AML-193 (cell line): ENCODE measurements at places on chromosomes 1 and 21.
A peak's percentile ranks its signal among the peaks of the same experiment; 100 is the strongest.

DNA sequence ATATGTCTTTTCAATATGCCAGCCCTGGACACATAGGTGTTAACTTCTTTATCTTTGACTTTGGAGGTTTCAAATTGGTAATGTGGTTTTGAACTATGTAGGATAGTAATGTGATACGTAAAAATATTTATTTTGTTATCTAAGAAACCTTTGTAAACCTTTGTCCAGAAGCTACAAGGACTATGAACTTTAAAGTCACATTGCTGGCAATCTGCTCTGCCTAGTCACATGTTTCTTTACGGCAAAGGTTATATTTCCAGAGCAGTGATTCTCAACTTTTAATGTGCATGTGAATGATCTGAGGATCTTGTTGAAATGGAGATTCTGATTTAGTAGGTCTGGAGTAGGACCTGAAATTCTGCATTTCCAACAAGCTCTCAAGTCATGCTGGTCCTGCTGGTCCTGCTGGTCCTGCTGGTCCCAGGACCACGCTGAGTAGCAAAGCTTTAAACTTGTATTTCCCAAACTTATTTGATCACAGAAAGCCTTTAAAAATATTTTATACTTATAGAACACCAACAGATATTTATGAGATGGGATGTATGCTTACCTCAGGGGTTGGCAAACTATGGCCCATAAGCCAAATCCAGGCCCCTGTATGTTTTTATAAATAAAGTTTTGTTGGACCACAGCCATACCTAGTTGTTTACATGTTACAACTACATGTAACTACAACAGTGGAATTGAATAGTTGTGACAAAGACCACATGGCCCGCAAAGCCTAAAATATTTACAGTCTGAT lies 57.9 kb upstream of the QSOX1 start:
- no peak for DNase-seq

- DNase-seq = no peak
Observed at GRCh38 chr1:208071435-208072031, 160.6 kb upstream of the CD34 start.

GRCh38 chr1:197660389-197660788 lies 114.9 kb downstream of the DENND1B start:
- DNase-seq = no peak

GRCh38 chr1:53627031-53627430 lies 111.9 kb downstream of the GLIS1 start:
- no peak for DNase-seq

DNA sequence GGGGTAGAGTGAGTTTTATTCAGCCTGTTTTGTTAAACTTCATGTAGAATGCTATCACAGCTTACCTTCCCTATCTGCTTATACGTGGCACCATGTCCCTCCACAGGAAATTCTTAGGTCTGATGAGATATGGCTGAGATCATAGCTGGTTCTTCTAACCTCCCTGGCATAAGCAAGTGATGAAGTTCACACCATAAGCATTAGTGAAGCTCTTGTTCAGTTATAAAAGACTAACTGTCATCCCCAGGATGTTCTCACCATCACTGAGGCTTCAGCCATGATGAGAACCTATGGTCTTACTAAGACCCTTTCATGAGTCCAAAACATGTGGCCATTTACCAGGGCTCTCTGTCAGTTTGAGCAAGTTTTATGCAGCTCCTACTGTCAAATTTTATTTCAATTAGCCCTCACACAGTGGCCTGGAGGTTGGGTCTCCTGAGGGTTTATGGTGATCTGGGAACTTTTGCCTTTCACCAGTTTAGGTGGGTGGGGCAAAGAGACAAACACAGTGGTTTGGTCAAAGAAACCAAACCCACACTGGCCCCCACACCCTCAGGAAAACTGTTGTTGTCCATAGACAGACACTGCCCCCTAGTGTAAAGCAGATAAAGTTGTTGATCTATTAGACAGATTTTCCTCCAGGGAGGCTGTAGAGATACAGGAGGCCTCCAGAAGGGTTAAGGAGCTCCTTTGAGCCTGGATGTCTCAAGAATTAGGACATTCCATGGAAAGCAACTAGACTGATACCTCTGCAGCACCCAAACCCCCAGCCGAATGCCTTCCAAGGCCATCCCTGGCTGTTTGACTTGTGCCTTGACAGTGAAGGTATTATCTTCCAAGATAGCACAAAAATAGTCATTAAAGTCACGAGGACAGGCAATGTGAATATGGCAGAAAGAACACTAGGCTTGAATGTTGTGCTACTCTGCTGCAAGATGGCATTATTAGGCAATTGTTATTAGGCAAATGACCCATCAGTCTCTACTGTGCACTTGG lies 5.0 kb downstream of the SLC22A15 start:
- no peak for DNase-seq

DNA sequence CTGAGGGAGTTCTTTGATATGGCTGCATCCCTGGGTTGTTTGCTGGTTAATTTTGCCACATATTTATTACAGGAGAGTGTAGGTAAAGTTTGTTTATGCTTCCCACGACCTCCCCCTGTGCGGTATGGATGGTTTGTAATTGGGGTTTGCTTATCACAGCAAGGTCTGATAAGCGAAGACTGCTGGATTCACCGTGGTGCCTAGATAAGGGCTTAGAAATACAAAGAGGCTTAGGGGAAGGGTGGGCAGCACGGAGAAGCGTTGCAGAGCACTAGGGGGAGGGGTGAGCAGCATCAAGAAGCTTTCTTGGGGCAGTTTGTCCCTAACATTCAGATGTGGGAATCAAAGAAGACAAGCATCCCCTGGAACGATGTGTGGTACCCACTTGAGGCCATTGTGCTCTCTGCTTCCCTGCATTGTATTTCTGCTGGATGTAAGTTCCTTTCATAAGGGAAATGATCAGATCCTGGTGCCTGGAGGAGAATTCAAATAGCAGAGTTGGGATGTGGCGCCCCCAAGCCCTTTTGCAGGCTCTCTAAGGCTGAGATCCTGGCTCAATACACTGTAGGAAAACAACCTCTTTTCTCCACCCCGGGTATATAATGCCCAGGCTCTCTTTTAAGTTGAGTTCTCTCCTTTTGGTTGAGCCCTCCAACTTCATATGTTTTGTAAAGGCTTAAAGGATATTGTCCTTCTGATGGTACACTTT lies 598.1 kb upstream of the ADGRL4 start:
- DNase-seq = no peak

DNA sequence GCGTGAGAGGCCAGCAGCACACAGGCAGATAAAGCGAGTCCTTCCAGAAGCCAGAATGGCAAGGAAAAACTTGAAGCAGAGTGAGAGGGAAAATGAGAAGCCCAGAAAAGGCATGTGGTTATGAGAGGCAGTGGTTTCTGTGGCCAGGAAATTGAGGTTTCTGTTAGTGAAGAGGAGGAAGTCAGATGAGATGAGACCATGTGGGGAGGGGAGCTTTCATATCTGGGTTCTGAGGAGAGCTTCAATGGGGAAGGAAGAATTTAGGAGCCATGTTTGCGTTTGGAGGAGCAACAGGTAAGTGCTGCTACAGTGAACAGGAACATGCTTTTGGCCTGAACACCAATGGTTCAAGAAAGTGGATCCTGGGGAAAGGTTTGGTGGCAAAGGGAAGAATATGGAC lies 6.1 kb upstream of the CD1A start:
- peak; percentile 81 for DNase-seq

GRCh38 chr1:9760824-9761223 lies 62.9 kb downstream of the CLSTN1 start:
- no peak for DNase-seq

- no peak for DNase-seq
Observed at GRCh38 chr1:219788091-219788490, 140.3 kb downstream of the SLC30A10 start.

GRCh38 chr1:222950892-222951291 lies 136.1 kb downstream of the DISP1 start:
- DNase-seq = no peak

GRCh38 chr1:21670059-21670881 lies 1.1 kb upstream of the RAP1GAP start:
- DNase-seq = no peak

- DNase-seq = no peak
Observed at GRCh38 chr1:157272729-157273524, 134.7 kb upstream of the ETV3 start.

DNA sequence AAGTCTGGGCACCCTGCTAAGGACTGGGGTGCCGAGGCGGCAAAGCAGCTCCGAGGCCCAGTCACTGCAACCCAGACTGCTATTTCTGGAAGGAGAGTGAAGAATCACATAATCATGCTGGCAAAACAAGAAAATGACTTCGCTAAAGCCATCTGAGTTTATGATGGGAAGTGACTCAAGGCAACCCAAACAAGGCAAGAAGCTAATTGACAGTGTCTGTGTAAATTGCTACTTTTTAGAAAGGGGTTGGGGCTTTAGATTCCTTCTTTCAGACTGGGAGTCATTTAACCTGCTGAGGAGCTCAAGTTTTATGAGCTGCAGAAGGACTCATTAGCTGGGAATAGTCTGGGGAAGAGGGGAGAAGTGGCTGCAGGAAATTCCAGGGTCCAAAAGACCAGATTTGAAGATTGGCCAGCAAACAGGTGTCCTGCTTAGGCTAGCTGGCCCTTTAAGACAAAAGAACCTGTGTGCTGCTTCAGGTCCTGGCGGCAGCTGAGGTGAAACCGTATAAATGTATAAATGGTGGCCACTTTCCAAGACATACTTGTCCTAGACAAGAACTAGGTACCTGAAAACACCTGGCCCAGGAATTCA lies 28.1 kb downstream of the TSHB start:
- no peak for DNase-seq

DNA sequence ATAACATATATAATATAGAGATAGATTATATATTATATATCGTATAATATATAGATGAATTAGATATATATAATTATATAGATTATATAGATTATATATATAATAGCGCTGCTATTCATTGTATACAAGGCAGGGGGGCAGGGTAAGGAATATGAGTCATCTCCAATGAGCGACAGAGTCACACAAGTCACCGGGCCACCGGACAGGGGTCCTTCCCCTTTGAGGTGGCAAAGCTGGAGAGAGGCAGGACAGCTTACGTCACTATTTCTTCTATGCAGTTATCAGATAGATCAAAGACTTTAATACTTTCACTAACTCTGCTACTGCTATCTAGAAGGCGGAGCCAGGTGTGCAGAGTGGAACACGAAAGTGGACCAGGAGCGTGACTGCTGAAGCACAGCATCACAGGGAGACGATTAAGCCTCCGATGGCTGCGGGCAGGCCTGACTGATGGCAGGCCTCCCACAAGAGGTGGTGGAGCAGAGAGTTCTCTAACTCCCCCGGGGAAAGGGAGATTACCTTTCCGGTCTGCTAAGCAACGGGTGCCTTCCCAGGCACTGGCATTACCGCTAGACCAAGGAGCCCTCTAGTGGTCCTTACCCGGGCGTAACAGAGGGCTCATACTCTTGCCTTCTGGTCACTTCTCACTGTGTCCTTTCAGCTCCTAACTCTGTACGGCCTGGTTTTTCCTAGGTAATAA lies 2154.7 kb downstream of the MRPL39 start:
- no peak for DNase-seq

DNA sequence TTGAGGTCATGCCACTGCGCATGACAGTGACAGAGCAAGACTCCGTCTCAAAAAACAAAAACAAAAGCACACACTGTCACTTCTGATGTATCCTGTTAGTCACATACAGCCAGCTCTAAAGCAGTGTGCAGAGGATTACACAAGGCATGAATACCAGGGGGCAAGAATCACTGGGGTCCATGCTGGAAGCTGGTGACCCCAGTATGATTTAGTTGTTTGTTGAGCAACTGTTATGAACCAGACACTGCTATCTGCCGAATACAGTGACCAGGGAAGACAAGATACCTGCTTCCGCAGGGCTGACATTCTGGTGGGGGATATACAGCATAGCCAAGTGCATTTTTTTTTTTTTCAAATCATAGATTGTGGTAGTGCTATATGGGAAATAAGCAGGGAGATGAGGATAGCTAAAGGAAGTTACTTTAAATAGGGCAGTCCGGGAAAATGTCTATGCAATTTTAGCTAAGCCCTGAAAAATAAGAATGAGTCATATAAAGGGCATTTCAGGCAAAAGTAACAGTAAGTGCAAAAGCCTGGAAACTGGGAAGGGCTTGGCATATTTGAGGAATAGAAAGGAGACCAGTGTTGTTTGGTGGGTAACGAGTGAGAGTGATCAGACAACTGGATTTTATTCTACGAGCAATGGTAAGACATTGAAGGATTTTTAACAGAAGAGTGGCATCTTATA lies 69.7 kb downstream of the ADSS2 start:
- DNase-seq = no peak

DNA sequence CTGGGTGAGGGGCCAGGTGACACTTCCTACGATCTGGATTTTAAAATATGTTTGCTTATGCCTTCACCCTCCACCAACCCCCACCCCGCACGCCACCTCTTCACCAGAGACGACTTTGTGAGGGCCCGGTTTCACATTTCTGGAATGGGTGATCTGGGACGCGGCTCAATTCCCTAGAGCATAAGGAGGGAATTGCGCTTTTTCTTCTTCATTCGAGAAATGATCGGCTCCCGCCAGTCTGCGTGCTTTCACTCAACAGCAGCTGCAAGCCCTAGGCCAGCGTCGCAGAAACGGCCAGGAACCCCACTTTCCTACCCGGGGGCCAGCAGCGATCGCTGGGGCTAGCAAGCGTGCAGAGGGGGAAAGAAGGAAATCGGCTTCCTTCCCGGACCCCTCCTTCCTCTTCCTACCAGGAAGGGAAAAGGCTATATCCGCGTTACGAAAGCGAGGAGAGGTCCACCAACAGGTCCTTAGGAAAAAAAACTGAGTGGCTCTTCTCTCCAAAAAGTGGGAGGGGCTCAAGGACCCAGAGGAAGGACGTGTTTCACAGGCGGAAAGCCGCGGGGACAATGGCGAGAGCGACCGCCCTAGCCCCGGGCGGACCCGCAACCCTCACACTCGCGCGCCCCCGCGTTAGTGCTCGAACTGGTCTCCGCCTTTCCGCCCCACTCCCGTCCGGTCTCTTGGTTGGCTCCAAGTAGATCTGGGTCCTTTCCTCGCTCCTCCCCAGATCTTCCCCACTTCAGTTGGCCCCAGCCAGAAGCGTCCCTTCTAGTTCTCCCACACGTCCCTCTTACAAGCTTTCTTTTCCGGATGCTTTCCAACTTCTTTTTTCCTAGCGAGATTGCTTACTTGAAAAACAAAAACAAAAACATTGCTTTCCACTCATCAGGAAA lies 1.1 kb upstream of the ADAMTS1 start:
- no peak for DNase-seq

- DNase-seq = no peak
Observed at GRCh38 chr1:100234432-100234831, 15.2 kb downstream of the DBT start.

DNA sequence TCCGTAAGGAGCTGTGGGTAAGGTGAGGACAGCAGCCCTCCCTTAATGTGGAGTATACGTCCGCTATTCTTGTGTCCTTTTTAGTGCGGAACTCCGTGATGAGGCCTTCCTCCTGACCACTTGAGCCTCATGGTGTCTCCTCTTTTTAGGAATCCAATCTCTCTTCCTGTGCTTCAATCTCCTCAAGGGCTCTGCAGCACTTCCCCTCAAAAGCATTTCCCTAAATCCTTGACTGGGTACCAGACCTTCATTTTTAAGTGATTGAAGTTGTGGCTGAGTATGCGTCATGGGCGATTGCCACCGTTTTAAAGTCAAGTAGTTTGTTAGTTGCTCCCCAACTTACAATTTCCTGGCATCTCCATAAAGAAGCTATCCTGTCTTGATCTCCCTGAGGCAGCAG lies 62.8 kb downstream of the SAMSN1 start:
- DNase-seq = no peak
